Stimulated activated CD4-positive, alpha-beta T cell treated with anti-CD3 and anti-CD28 coated beads, Interleukin-1b, Interleukin-23, amount 100 ng/mL, for 1 hour (primary cell): ENCODE measurements at places on chromosomes 7 and 10.

GRCh38 chr7:149727053-149727898, 46.1 kb downstream of the ZNF467 start:
- no peak for DNase-seq

DNA sequence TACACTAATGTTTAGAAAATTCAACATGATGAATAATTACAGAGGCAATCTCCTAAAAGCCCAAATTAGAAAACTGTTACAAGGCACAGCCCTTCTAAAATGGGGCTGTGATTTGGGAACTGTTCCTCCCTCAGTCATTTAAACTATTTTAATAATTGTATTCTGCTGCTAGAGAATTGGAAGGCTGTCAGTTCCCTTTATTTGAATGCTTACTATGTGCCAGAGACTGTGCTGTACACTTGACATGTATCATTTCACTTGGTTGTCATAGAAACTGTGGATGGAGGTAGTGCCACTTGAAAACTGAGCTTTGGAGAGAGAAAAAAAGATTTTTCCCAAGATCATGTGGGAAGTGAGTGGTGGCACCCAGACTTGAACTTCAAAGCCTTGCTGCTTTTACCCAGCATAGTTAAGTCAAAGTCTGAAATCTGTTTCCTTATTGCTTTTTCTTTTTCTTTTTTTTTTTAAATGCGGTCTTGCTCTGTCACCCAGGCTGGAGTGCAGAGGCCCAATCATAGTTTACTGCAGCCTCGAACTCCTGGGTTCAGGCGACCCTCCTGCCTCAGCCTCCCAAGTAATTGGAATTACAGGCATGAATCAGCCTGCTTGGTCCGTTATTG, 23.6 kb downstream of the UBE2D1 start:
- DNase-seq = no peak

DNA sequence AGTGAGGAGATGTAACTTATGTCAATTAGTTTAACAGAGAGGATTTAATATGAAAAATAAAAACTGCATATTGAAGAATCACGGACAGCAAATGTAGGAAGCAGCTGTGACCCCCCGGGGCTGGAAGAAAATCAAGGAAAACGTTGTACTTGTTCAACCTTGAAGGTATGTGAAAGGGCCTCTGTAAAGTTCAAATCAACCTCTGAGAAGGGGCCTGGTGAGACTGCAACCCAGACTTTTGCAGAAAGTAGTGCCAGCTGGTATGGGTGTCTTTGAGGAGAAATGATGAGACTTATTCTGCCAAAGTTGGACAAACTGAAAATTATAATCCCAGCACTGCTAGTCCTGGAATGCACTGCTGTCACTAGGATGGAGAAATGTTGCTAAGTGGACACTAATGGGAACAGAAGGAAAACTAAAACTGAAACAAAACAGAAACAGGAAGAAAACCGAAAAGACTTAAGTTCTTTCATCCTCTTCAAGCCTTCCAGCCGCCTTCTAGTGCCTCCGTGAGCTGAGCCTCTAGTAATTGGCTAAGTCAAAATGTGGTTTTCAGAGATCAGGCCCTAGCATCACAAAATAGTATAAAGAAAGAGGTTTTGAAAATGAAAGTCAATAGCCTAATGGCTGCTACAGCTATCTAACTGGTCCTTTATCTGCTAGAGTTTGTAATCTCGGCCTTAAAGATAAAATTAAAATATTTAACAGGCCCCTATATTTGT, 253.7 kb upstream of the SORCS1 start:
- DNase-seq = no peak

DNA sequence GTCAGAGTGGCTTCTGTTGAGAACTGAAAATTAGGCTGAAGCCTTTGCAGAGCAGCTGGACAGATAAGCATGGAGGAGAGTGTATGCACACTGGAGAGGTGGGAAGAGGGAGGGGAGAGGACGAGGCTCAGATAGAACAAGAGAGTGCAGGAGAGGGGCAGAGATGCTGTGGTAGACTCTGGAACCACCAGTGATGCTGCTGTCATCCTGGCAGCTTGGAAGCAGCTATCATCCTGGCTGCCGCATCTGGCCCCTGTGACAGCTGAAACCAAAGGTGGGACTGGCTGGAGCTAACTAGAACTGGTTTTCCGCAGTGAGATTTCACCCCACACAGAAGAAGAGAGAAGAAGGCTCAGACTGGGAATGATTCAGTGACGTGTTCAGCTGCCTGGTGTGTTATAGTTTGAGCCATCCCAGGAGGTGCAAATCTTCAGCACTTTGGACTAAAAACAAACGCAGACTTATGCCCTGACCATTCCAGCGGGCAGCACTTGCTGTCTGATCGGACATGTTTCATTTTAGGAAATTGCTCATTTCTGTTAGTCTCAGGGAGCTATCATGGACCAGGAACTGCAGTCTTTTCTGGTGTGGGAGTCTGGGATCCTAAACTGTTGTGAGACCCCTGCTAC, 38.4 kb downstream of the EEPD1 start:
- no peak for DNase-seq

DNA sequence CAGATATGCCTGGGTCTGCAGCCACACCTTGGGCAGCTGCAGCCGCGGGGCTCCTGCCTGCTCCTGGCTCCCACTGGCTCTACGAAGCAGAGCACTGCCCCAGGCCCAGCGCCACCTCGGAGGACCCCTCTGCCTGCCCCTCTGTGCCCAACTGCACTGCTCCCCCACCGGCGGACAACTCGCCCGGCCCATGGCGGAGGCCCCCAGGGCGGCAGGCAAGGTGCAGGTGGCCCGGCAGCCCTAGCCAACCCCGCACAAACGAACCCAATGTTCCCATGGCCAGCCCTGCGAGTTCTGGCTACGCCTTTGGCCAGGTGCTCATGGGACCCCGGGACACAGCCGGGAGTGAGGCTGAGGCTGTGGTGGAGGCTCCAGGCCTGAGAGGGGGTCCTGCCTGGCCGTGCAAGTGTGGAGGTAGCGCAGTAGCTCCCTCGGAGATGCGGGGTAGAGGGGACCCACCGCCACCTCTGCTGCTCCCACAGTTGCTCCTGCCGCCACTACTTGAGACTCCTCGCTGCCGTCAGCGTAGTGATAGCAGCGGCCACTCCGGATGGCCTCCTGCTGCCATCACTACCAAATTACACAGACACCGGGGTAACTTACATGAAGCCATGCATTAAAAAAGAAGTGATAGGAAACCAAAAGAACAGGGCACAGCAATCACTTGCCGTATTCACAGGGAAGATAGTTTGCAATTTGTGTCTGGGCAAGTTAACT, 97.3 kb upstream of the SP4 start:
- no peak for DNase-seq

- no peak for DNase-seq
Measured at GRCh38 chr7:44112231-44112996, 8.3 kb downstream of the AEBP1 start.

DNA sequence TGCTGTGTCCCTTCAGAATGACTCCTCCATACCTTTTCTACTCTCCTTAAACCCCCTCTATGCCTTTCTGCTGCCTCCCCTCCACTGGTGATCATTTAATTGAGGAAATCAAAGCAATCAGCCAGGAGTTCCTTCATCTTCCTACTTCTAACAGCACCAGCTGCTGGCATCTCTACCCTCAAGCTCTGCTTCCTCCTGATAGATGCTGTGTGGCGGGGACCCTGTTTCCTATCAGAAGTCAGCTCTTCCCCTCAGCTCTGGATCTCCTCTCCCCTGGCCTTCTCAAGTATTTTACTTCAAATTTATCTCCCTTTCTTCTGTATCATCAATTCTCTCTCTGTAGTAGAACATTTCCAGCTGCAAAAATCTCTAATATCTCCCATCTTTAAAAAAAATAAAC, 183.7 kb downstream of the ELMO1 start:
- DNase-seq = no peak
